ENCODE measurements at places on chromosomes 11 and 22.

DNA sequence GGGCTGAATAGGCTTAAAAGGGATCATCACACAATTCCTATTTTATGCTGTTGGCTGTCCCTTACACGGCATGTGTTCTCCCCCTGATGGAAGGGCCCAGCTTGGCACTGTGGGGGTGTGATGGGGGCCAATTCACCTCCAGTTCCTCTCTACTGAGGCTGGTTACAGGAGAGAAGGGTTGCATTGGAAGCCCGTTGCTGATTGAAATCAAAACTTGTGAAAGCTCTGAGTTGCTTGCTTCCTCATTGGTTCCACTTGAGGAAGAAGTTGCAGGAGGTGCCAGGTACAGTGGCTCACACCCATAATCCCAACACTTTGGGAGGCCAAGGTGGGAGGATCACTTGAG, 13.3 kb upstream of the PRG2 start:
- DNase-seq: no peak

DNA sequence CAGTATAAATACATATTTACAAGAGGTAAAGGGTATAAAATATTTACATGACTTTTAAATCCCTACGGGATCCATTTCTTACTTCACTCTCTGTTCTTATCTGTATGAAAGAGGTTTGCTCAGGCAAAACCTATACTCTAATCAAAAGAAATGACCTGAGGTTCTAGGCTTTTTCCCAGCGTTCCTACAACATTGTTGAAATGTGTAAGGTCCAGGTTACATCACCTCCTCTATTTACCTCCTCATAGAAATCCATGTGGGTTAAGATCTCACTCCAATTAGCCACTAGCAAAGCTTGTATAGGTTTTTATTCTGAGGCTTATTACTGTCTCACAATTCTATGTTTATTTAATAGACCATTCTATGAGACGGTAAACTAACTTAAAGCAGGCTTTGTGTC, 12.0 kb upstream of the OR51L1 start:
- DNase-seq: no peak

DNA sequence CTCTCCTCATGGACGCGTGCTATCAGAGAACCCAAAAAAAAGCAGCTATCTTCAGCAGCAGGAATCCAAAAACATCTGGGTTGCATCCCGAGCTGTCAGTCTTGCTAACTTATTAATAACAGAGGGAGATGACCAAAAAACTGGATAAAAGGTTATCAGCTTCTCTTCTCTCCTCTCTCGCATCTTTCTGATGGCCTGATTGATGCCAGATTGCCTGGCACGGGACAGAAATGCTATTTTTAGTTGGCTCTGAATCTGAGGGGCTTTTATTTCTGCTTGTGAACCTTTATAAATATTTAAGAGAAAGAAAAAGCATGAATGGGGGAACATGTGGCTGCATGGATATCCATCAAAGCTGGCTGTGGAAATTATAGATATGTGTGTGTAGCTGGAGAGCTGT, 230.3 kb downstream of the ETS1 start:
- no peak for DNase-seq

DNA sequence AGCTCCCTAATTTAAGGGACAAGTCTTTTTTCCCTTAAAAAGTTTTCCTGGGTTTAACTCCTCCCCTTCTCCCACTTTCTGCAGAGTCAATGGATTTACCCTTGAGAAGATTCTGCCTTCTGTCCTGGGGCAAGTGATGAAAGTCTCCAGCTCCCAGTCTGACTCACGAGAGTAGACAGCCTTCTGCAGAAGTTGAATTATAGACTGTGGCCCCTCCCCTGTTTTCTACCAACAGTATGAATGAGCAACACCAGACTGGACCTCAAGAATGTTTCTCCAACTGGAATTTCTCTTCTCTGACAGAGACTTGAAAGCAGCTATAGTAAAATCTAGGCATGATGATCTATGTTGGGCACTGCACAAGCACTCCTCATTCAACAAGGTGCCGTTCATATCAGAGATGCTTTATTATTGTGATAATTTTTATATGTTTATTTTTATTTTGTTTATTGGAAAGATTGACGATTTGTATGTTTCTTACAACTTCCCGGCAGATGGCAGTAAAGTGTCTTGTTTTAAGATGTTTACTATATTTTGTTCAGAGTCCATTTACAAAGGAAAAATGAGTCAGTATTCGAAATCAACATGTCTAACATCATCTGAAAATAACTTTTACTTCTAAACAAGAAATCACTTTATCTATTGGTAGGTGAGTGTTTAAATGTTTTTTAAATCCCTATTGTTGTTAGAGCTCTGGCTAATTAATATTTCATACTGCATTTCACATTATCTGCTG, 56.6 kb downstream of the LMO2 start:
- DNase-seq: no peak

GRCh38 chr11:117910941-117911655, 18.1 kb downstream of the TMPRSS13 start:
- no peak for DNase-seq

DNA sequence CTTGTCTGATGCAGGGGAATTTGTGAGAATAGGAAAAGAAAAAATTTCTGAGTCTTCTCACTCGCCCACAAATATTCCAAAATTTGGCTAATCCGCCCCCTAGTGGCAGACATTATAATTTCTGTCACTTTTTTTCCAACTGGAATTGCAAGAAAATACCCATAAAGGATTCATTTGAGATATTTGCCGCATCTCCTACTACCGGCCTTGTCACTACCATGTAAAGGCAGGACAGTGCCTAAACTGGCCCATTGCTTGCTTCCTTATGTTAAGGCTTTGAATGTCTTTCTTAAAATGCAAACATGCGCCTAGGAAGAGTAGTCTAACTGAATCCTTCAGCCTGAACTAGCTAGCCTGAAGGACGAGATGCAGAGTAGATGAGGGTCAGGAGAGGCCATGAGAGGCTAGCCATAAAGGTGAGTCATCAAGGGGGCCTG, 9.3 kb upstream of the CEP295 start:
- no peak for DNase-seq

GRCh38 chr22:50101870-50102565, 12.2 kb downstream of the MOV10L1 start:
- DNase-seq: no peak

DNA sequence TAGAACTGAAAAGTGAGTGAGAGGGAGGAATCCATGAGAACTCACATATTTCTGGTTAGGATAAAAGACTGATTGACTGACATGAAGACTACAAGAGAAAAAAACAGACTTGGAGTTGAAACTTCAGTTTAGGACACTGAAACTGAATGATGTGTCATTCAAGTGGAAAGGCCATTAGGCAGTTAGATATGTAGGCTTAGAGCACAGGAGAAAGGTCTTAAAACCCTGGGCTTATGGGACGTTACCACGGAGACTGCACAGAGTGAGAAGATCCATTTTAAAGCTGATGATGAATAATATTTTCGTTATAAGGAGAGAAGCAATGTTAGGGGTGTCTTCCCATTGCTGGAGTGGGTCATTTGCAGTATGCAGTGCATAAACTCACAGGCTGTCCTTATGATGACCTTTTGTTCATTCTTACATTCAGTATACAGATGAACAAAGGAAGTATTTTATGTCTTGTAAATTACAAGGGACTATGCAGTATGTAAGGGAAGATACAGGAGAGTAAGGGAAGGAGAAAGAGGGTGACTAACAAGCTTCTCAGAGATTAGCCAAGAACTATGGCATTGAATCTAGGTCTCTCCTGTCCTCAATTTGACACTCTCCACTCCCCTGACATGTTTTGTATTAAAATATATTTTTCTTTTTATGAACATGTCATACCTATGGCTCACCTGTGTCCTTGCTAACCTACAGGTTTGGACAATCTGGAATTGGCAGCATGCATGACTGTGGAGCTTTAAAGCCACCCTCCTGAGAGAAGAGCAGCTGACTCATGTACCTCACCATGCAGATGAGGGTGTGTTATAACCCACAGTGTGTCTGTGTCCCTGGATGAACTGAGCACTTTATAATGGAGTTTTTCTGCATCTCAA, 63.7 kb downstream of the MAML2 start:
- no peak for DNase-seq

- DNase-seq: no peak
Observed at GRCh38 chr22:19201869-19202798, 23.6 kb upstream of the SLC25A1 start.

- no peak for DNase-seq
Observed at GRCh38 chr11:76159303-76159937, 46.9 kb downstream of the WNT11 start.

- no peak for DNase-seq
Observed at GRCh38 chr22:50304528-50305392, 2.7 kb downstream of the PLXNB2 start.

GRCh38 chr11:106021181-106021966, 666 bp downstream of the MSANTD4 start:
- no peak for DNase-seq

All from T-cell (primary cell).